CD4-positive, alpha-beta T cell treated with Interferon gamma for 1 hour (primary cell): ENCODE measurements at places on chromosomes 7 and 10.

DNA sequence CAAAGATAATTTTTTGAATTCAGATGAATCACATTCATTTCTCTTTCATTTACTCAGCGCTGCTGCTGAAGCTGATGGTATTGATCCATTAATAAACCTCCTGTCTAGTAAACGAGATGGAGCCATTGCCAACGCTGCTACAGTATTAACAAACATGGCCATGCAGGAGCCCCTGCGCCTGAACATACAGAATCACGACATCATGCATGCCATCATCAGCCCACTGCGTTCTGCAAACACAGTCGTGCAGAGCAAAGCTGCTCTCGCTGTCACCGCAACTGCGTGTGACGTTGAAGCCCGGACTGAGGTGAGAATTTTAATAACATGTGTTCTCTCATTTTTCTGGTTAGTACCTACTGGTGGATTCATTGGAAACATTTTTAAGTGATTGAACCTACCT lies 70.2 kb downstream of the ARMC3 start:
- DNase-seq, result no peak

DNA sequence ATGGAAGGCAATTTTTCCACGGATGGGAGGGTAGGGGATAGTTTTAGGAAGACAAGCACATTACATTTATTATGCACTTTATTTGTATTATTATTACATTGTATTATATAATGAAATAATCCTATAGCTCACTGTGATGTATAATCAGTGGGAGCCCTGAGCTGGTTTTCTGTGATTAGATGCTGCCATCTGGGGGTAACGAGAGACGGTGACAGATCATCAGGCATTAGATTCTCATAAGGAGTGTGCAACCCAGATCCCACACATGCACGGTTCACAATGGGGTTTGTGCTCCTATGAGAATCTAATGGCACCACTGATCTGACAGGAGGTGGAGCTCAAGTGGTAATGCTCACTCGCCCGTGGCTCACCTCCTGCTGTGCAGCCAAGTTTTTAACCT lies 103.9 kb upstream of the STK17A start:
- DNase-seq, result no peak

DNA sequence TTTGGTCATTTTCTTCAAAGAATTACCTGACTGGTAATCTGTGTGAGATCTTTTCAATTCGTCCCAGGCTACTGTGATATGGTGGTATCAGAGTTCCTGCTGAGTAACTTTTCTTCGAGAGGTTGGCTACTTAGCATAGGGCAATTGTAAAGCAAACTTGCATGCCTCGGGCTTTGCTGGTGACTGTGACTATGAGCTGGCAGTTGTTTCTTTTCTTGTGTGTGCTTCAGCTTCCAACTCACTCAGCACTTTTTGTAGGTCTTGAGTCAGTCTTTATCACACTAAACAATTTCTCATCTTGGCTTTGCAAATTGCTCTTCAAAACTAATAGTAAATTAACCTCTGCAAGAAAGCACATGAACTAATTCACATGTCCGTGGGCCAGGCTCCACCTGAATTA lies 44.3 kb downstream of the PRR15 start:
- no peak for DNase-seq

DNA sequence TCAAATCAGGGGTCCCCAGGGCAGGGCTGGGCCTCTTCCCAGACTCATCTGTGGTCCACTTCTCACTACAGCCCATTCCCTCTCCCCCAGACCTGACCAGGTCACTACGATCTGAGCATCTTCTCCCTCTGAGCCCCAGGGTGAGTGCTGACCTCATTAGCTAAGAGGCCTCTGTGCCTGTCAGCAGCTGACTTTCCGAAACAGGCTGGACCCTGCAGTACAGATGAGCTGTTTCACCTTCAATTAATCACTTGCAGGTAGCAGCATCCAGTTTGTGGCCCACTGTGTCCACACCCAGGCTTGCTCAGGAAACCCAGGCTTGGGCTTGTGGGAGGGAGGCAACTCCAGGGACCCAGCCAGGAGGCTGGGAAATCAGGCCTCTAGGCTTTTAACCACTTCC lies 24.3 kb downstream of the SRRM3 start:
- DNase-seq, result no peak

DNA sequence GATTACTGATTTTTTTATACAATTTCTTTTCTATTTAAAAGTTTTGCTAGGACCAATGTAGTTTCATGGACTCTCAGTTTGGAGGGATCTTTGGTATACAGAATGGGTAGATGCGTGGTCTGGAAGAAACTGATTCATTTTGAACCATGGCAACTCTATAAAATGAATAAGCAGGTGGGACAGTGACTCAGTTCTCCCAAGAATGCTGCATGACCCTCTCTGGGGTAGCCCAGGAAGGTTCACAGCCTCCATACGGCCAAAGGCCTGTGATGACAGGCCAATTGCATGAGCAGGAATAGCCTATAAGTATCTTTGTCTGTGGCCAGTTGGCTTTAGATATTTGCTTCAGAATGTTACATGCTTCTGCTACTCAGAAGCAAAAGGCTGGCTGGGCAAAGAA lies 113.3 kb upstream of the RSU1 start:
- no peak for DNase-seq

- DNase-seq, result no peak
Measured at GRCh38 chr7:13538669-13539068, 450.8 kb downstream of the ETV1 start.

DNA sequence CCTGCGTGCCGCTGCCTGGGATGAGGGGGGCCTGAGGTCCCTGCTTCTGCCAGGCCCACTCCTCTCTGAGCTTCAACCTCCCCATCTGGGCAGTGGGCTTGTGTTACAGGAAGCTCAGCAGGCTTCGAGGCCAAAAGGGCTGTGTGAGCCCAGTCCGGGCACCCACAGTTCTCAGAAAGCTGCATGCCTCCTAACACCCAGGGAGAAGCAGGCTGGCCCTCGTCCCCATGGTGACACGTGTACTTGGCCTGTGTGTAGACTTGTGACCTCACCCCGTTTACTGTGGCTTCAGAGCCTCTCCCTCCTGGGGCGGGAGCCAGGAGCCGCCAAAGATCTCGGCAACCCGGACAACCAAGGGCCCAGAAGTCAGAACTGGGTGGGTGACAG lies 2.2 kb upstream of the GRIFIN start:
- peak; percentile 10 for DNase-seq

- peak; percentile 88 for DNase-seq
Measured at GRCh38 chr10:22228943-22229801, 11.4 kb upstream of the EBLN1 start.

GRCh38 chr10:70529848-70530247 lies 51.3 kb downstream of the PALD1 start:
- no peak for DNase-seq

GRCh38 chr7:13106513-13106912 lies 419.1 kb downstream of the ARL4A start:
- no peak for DNase-seq

- DNase-seq, result no peak
Measured at GRCh38 chr10:28020080-28020860, 21.4 kb upstream of the ODAD2 start.

- DNase-seq, result no peak
Measured at GRCh38 chr7:484356-485101, 35.1 kb downstream of the PDGFA start.

GRCh38 chr10:104300736-104301292 lies 31.8 kb downstream of the GSTO2 start:
- DNase-seq, result no peak

GRCh38 chr10:123878666-123879303 lies 12.8 kb downstream of the CPXM2 start:
- no peak for DNase-seq

GRCh38 chr10:132110111-132110521 lies 44.4 kb downstream of the JAKMIP3 start:
- no peak for DNase-seq

- no peak for DNase-seq
Measured at GRCh38 chr7:60017-60675, 132.2 kb upstream of the FAM20C start.

- no peak for DNase-seq
Measured at GRCh38 chr10:6729861-6730344, 149.8 kb upstream of the PRKCQ start.

DNA sequence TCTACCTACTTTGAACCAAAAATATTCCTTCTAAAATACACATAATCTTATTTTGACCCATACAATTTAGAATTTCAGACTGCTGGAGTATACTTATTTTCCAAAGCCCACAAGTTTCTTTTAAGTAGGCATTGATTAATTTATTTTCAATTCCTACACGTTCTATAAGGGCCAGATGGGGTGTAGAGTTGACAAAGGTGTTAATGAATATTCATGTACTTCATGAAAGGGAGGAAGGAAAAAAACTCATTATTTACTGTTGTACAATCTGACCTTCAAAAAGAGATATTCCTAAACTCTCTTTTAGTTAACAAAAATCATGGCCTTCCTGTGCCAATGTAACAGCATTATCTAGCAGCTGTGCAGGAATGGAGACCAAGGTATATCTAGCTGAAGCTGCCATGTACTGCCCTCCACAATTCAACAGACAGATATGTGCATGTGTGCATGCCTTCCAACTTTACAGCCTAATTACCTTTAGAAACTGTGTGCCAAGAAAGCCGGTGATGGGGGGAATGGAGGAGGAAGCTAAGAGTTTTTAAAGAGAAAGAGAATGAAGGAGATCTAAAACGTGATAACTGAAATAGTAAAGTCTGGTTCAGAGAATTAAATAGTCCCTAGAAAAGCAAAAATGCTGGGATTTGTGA lies 108.9 kb downstream of the UPF2 start:
- no peak for DNase-seq

DNA sequence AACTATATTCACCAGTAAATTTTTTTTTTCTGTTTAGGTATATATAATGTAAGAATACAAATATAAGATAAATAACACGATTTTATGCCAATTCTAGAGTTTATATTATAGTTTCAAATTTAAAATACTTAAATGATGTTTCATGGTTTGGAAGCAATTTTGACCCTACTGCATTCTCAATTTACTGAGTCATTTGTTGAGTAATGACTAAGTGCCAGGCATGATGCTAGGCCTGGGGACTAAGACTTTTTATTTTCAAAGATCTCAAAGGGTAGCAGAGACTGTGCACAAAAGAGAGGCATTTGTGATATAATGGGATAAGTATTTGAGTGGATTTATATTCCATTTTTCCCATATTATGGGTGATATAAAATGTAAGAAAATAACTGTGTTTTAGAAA lies 78.9 kb upstream of the SMIM30 start:
- no peak for DNase-seq

GRCh38 chr10:93436591-93437085 lies 45.5 kb downstream of the MYOF start:
- DNase-seq, result peak; percentile 10

- no peak for DNase-seq
Measured at GRCh38 chr10:18224626-18225445, 84.6 kb downstream of the CACNB2 start.

DNA sequence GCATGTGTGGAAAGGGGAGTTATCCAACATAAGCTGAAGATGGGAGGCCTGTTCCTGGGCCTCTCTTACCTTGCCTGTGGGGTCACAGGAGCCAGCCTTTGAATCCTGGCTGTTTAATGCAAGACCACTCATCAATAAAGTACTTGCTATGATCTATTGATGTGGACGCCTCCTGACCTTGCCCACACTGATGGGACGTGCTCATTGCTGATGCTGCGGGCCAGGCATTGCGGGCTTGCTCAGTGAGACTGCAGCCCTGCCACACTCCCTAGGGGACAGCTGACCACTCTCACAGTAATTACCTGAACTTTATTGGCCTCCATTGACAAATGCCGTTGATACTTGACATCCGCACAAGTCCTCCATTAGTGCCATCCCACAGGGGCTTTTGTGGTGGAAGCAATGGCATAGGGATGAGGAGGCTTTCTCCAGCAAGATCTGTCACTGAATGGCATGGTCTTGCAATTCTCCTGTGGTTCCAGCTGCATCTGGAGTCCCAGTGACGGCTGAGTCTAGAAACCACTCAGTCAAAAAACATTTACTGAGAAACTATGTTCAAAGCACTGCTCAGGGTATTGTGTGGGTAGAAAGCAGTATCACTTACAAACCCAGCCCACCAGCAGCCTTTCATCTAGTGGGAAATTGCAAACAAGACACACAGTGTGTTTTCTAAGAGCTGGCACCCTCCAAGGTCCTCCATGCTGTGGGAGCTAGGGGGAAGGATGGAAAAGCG lies 135.1 kb upstream of the YAE1 start:
- no peak for DNase-seq

GRCh38 chr10:58971796-58972491 lies 204.5 kb upstream of the PHYHIPL start:
- DNase-seq, result no peak

DNA sequence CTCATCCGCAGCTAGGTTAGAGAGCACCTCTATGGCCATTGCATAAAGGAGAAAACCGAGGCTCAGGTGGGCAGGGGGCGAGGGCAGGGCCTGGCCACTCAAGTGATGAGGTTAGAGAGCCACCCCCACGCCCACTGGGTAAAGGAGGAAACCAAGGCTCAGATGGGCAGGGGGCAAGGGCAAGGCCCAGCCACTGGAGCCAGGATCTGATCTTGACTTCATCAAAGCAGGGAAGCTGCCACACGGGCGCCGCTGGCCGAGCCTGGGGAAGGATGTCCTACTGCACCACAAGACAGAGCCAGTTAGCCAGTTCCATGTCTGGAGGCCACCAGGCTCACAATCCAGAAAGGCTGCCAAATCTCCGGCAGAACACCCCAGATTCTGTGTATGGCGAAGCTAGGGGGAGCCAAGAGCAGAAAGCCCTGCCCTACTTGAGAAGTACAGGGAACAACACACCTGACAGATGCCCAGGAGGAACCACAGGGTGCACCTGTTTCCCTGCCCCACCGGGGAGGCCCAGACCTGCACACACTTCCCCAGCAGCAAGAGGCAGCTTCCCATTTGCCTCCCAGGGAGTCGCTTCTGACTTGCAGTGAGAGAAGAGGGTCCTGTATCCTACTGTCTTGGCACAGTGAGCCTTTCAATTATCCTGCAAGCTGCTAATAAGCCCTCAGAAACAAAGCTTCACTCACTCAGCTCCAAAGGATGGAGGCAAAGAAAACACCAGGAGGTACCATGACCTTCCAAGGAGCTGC lies 101.9 kb downstream of the TNS3 start:
- DNase-seq, result no peak

DNA sequence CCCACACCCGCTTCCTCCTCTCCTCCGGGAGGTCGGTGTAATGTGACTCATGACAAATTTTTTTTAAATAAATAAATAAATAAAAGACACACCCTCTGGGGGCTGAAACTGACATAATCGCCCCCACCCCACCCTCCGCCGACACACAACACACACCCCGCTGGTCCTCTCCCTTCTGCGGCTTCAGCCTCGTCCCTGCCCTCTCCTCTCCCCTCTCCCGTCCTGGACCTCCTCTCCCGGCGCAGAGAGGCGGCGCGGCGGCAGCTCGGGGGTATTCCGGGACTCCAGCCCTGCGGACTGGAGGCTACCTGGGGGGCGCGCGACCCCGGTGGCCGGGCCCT lies 686 bp downstream of the ABI1 start:
- peak; percentile 60 for DNase-seq

DNA sequence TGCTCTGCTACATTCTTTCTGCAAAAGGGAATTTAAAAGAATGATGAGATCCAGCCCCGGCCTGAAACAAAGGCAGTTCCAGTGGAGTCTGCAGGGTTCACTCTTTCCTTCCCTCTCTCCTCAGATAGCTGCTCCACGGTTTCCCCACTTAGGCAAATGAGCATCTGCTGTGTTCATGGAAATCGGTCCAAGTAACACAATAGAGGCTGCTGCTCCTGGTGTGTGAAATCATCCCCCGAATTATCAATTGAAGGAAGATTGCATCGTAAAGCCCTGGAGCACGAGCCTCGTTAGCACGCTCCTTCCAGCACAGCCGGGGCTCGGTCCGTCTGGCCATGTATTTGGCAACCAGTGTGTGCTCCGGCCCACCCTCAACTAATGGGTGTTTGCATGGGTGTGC lies 108.3 kb upstream of the DPP6 start:
- no peak for DNase-seq

GRCh38 chr7:44880317-44881018 lies 4.9 kb downstream of the PURB start:
- DNase-seq, result no peak

GRCh38 chr10:7075851-7076250 lies 335.0 kb downstream of the SFMBT2 start:
- DNase-seq, result no peak
